NCI-H774 (cell line): ENCODE measurements at places on chromosomes 11 and 22.

- no peak for DNase-seq
These were observed 534.3 kb upstream of the ARHGAP42 start for GRCh38 chr11:100152766-100153165.

- no peak for DNase-seq
These were observed 48.6 kb upstream of the LMO2 start for GRCh38 chr11:33940538-33940815.

- no peak for DNase-seq
These were observed 774 bp downstream of the APOBEC3D start for GRCh38 chr22:39021552-39022250.

DNA sequence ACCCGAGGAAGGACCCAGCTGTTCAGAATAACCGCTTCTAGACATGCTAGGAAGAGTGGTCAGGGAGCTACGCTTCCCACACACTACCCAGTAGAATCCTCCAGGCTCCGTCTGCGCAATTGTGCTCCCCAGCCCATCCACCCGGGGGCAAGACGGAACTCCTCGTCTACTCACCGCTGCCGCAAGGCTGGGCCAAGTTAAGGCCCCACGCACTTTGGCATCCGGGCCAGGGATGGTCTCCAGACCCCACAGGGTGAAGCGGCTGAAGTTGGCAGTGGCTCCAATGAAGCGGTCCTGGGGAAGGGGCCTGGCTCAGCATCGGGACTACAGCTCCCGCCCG lies 757 bp downstream of the RNASEH2C start:
- DNase-seq: no peak

- DNase-seq: no peak
These were observed 395.3 kb downstream of the BRD1 start for GRCh38 chr22:49432211-49432896.

DNA sequence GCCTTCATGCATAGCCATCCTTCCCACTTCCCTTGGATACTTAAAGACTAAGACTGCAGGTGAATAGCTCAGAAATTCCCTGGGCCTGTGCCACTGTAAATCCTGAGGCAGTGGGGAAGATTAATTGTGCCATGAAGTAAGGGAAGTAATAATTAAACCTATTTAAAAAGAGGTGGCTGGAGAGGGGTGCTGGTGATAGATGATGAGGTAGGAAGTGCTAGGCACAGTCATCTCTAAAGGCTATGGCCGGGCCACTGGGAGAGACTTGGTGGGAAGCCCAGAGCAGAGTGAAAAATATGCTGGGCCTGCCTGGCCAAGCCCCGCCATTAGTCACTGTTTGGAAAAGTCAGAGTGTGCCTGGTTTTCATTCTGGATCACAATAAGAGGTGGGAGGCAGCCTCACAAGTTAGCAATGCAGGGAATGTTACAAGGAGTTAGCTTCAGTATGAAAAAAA lies 197.2 kb upstream of the PITPNB start:
- DNase-seq: no peak

DNA sequence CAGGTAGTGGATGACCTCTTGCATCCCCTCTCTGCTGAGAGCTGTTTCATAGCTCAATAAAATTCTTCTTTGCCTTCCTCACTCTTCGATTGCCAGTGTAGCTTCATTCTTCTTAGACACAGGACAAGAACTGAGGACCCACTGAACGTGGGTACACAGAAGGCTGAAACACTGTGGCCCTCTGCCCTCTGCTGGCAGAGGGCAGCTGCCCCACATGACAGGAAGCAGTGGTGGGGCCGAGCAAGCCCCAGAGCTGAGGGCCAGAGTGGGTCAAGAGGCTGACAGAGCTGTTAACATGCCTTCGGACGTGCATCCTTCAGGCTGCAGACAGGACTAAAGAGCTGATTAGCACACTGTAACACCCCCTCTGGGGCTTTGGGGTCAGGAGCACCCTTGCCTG lies 15.6 kb downstream of the SMC1B start:
- no peak for DNase-seq
